ENCODE measurements at places on chromosomes 5 and 9.

DNA sequence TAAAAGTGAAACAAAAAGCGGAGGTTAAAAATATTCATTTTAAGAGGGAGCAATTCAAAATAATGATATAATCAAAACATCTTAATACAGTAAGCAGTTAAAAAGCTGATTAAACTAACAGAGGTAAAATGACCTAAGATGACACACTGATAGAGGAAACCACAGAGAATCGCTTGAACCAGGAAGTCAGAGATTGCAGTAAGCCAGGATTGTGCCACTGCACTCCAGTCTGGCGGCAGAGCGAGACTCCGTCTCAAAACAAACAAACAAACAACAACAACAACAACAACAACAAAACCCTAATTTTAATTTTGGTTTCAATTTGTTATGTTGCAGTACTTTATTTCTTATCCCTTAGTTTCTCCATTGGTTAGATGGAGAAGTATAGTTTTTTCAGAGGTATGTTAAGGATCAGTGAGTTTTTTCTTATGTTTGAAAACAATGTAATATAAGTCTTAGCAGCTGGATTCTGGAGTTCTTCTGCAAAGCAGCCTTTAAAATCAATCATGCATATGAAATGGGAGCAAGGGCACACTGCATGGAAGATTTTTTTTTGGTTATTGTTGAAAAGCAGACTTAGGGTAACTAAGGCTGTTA lies 58.5 kb downstream of the MLANA start:
- no peak for DNase-seq

- no peak for DNase-seq
Measured at GRCh38 chr5:181207214-181207959, 2.4 kb upstream of the TRIM7 start.

DNA sequence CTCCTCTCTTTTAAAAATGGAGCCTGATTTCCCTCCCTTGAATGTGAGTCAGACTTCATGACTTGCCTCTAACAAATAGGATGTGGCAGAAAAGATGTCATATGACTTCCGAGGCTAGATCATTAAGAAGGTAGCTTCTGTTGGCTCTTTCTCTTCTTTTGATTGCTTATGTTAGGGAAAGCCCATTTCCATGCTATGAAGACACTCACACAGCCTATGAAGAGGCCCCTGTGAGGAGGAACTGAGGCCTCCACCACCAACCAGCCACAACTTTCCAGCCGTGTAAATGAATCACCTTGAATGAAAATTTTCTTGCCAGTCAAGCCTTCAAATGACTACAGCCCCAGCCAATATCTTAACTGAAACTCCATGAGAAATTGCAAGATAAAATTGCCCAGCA lies 413.4 kb downstream of the TMEM38B start:
- no peak for DNase-seq

GRCh38 chr5:60457233-60457632 lies 242.7 kb downstream of the DEPDC1B start:
- DNase-seq = no peak

DNA sequence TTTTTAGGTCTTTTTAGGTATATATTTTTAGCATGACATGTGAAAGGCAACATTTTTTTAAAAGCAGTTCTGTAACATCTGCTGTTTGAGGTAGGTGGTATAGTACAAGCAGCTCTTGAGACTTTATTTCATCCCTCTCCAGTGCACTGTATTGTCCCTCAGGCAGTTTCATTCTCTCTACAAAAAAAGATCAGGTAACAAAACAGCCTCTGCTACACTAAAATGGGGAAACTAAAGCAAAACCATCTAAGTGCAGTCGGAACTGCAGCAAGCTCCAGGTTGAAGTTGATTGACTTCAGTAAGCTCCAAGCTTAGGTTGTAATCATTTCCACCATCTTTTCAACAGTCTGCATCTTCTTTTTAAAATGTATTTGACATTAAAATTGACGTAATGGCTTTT lies 195.6 kb downstream of the DEPDC1B start:
- DNase-seq = no peak

DNA sequence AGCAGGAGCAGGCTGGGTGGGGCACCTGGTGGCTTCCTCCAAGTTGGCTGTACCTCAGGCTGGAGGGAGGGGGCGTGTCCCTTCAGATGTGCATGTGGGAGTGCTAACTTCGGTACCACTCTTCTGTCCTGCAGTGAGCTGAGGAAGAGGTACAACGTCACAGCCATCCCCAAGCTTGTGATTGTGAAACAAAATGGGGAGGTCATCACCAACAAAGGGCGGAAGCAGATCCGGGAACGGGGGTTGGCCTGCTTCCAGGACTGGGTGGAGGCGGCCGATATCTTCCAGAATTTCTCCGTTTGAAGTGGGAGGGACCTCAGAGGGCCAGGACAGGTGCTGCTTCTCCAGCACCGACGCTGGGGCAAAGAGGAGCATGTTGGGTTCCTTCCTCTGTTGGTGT lies 9.3 kb downstream of the NXNL2 start:
- DNase-seq = no peak

DNA sequence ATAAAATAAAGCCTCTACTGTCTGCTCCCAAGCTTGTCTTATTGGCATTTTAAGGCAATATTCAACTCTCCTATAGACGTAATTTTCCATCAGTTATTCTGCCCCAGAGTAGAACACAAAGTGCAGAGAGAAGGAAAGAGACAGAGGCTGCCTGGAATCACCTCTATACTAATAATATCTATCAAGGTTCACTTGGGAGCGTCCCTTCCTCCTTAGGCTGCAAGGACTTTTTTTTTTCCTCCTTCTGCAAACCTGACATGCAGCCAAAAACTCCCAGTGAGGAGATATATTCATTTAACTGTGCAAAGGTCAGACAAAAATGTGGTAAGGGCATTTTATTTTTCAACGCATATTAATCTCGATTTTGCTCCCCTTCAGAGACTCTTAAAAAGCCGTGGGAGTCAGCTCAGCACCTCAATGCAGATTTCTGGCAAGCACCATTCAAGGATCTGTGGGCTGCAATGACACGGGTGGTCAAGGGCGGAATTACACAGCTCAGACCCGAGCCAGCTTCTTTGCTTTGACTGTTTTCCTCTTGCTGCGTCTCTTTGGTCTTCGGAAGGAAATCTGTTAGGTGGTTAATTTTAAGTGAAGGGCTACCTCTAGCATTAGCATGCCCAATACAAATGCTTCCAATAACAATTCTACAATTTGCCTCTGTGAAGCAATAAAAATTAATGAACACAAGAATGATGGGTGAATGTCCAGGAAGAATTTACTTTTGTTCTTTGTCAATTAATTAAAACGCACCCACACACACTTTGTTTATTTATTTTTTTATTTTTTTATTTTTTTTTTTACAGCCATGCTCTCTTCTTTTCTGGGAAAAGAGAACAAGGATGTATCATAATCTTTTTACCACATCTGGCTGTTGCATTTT lies 587.7 kb upstream of the GRAMD2B start:
- no peak for DNase-seq

DNA sequence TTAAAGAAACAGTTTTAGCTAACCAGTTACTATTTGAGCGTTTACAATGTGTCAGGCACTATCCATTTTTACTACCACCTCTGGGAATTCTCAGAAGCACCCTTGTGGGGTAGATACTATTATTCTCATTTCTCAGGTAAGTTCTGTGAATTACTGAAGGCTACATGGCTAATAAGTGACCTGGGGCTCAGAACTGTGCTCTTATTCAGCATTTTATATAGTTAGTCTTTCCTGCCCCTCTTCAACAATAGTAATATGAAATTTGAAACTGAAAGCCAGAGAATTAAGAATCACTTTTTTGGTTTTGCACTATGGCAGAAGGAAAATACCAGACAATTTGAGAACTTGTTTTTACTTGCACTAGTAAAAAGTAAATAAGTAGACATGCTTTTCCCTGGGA lies 11.8 kb downstream of the ELL2 start:
- DNase-seq = no peak

DNA sequence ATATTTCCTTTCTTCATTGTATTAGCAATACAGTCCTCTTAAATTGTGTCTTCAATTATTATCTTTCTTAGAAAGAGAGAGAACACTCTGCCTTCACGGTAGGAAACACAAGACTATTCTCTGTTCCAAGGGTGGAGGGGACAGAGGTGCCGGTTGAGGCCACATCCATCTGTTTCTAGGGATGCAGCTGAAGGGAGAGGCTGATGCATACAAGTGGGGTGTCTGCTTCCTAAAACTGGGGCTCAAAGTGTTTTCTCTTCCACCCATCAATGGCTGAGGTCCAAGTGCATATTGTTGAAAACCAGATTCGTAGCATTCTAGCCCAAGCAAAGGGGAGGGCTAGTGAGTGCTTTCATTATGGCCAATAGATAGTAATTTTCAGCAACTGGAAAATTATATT lies 9.5 kb downstream of the IRX2 start:
- no peak for DNase-seq

GRCh38 chr5:87944553-87945285 lies 323.9 kb downstream of the TMEM161B start:
- no peak for DNase-seq

DNA sequence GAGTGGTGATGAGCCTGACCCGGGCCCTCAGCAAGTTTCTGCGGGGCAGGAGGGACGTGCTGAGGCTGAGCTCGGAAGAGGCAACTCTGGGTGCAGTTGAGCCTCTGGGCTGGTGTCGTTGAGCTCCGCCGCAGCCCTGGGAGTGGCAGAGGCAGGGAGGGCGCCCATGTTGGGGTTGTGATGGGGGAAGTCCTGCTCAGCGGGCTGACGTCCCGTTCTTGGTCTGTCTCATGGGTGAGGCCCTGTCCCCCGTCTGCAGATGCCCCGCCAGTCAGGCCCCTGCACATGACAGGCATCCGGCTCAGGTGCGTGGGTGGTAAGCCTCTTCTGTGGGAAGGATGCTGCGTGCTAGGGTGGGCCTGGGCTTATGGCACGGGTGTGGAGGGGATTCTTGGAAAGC lies 64.3 kb downstream of the RXRA start:
- no peak for DNase-seq

DNA sequence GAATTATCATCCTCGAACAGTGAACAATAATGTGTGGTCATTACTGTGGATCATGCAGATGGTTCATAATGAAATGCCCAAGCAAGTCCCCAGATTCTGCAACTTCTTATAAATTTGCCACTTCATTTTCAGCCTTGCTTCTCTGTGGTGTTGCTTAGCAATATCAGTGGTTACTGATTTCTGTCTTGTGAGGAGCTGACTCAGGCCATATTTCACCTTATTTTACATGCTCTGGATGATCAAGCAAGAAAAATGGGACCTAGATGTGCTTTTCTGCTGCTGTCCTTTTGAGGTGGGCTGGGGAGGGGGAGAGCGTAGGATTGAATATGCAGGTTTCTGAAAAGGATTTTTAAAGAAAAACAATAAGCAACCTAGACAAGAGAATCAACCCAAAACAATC lies 188.3 kb downstream of the SLC24A2 start:
- DNase-seq = no peak

- no peak for DNase-seq
Measured at GRCh38 chr9:124929464-124929863, 11.4 kb downstream of the GOLGA1 start.

DNA sequence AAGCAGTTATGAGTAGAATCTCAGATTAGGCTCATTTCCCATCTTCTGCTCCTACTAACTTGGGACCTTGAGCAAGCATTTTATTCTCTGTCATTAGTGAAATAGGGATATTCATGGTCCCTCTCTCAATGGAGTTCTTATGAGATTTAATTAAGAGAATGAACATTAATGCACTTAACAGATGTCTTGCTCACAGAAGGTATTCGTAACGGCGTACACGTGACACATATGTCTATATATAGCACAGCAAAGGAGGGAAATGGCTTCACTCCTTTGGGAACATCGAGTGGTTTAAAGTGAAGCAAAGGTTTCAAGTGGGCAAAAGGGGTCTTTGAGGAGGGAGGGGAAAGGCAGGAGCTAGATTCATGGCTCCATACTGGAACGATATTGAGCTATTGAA lies 24.6 kb downstream of the KDM4C start:
- no peak for DNase-seq

GRCh38 chr9:132789719-132790118 lies 88.4 kb downstream of the AK8 start:
- DNase-seq = no peak

DNA sequence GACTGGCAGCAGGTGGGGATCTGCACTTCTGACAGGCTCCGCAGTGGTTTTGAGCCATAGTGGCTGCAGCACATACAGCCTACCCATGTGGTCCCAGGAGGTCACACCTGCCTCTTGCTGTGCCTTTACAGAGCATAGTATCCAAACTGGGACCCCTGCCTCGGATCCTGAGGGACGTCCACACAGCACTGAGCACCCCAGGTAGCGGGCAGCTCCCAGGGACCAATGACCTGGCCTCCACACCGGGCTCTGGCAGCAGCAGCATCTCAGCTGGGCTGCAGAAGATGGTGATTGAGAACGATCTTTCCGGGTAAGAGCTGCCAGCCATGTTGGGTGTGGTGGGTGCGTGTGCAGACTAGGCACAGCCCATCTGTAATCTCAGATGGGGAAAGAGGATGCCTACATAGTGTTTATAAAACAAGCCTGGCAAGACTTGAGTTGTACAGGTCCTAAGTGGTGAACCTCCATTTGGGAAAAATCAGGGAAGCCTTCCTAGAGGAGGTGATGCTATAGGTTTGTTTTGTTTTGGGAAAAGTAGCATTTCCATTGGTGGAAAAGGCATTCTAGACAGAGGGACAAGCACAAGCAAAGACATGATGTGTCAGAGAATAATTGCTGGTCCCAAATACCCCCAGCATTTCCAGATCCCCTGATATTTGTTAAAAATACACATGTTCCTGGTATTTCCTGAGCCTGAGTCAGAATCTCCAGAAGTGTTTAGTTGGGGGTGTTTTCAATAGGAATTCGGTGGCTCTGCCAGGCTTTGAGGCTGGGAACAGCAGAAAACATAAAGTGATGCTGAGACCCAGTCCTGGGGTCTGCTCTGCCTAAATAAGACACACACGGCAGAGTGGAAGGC lies 119.2 kb downstream of the DAB2IP start:
- DNase-seq = no peak

- DNase-seq = no peak
Measured at GRCh38 chr9:136762915-136763648, 1.2 kb downstream of the LCN15 start.

DNA sequence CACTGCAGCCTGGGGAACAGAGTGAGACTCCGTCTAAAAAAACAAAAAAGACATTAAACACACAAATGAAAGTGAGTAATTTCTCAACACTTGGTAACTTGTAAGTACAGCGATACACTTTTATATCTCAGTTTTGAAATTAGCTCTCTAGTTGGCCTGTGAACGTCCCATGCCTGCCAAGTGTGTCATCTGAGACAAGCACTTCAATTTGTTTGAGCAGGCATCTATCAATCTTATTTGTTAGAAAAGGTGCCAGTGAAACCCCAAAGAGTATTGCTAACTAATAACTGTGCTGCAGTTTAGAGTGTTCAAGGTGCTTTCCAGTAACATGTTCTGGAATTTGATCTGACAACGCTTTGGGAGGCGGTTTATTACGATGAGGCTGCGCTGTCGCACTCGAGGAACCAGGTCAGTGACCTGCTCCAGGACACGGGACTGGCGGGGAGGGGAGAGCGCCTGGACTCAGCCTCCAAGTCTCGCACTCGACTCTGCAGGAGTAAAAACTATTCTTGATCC lies 1.1 kb upstream of the SPIN1 start:
- no peak for DNase-seq

DNA sequence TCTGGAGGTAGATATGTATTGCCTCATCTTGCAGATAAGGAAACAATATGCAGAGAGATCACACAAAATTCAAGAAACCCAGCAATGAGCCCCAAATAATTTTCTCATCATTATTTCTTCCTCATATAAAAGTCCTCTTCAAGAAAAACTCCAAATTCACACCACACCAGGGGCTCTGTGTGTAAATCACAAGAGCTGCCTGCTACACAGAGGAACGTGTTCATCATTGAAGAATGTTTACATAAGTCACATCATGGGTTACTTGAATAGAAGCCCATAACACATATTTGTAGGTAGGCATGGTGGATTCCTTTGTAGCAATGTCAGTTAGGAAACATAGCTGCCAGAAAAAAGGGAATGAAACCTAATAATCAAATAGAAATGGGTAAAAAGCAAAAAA lies 308.1 kb upstream of the TLE4 start:
- no peak for DNase-seq

All from omental fat pad (tissue), 4 donors.